ENCODE measurements at places on chromosomes 16 and 17. TPM values are rescaled to one million over a fixed set of nuclear protein-coding genes. Genes with fewer than 3 reads are reported as not detected.

DNA sequence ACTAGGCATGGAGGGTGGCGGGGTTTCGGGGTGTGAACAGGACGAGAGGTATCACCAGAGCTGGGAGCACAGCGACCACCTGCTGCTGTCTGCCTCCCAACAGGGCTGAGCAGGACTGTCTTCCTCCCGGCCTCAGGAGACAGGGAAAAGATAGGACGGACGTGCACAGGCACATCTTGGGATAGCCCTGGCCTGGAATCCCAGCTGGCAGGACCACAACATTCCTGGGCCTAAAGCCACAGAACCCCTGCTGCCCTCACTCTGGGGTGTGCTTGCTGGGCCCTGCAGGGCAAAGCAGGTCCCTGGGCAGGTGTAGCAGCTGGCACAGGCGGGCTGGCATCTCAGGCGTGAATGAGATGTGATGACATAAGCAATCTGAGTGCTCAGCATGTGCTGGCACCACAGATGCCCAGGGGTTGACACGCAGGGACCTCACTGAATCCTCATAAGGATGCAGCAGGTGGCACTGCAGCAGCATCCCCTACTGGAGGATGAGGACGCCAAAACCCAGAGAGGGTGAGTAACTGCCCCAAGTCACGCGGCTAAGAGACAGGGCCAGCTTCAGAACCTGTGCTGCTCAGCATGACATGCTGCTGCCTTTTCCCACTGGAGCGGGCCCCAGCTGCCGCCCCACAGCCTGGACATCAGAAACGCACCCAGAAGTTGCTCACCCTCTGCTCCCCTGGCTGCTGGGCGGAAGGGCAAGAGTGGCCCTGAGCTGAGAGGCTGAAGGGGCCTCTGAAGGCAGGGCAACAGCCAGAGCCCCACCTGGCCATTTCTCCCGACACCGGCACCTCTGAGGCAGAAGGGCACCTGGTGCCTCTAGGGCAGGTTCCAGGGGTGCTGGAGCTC lies 7.1 kb downstream of the CORO7 start:
- DNase-seq, result no peak

The SLC13A5 gene
- total RNA-seq, result not detected

- no peak for DNase-seq
These were observed 51.7 kb downstream of the CMC2 start for GRCh38 chr16:80954985-80955384.

The OTOP2 gene
- total RNA-seq, result not detected

DNA sequence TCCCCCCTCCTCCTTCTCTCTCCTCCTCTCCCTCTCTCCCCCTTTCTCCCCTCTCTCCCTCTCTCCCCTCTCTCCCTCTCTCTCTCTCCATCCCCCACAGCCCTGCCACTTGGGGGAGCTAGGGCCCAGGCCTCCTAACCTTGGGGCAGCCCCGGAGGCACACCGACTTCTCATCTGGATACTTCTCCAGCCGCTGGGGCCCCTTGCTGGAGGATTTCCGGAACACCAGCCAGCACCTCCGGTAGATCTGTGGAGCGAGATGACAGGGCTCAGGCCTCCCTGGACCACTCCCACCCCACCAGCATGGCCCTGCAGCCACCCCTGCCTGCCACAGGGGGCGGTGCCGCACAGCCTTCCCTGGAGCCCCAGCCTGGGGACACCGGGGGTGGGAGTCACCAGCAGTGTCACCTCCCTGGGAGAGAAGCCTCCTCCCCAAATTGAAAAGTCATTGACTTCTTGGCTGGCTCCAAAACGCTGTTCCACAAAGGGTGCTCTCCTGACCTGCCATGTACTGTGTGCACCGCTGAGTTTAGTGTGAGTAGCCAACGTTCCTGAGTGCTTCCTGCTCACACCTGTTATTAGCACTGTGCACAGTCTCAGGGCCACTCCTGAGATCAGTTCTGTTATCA lies 10.5 kb downstream of the DOK4 start:
- DNase-seq, result peak; percentile 46

GRCh38 chr17:80025796-80026195 lies 9.9 kb downstream of the TBC1D16 start:
- DNase-seq, result peak; percentile 36

- DNase-seq, result peak; percentile 98
These were observed 91.1 kb downstream of the RPA1 start for GRCh38 chr17:1920948-1921351.

The ADPRM gene
- 15.3 TPM for total RNA-seq

GRCh38 chr16:70151941-70152509 lies 21.6 kb upstream of the CLEC18C start:
- DNase-seq, result no peak

DNA sequence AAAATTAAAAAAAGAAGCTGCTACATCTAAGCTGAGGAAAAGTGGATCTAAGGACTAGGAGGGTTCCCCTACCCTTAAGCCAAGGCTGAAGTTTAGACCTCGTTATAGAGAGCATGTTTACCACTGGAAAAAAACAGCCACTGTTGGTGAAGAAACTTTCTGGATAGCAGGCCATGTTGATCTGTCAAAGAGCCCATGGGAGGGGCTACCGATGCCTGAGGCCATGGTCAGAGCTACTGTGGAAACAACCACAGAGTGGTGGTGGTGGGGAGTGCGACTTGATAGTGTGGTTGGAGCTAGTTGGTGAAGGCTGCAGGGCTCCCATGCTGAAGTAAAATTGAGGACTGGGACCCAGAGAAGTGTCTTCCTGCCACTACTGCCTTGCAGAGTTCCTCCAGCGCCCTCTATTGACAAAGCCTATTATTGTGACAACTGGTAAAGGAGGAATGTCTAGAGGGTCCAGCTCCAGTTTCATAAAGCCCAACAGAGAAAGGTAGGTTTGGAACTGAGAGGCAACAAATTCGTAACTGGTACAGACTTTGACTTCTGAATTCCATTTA lies 12.7 kb upstream of the FAM20A start:
- DNase-seq, result peak; percentile 30

The ANTKMT gene
- total RNA-seq, result 47.6 TPM

DNA sequence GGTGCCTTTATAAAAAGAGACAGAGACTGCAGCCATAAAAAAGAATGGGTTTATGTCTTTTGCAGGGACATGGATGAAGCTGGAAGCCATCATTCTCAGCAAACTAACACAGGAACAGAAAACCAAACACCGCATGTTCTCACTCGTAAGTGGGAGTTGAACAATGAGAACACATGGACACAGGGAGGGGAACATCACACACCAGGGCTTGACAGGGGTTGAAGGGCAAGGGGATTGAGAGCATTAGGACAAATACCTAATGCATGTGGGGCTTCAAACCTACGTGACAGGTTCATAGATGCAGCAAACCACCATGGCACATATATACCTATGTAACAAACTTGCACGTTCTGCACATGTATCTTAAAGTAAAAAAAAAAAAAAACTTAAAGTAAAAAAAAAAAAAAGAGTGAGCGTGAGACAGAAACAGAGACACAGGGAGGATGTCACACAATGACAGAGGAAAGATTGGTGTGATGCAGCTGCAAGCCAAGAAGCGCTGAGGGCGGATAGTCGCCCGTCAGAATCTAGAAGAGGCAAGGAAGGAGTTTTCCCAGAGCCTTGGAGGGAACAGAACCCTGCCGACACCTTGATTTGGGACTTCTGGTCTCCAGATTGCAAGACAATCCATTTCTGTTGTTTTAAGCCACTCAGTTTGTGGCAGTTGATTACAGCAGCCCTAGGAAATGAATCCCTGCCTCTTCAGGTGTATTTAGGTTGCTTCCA lies 27.4 kb upstream of the TNS4 start:
- DNase-seq, result no peak

The SALL1 gene
- not detected for total RNA-seq

DNA sequence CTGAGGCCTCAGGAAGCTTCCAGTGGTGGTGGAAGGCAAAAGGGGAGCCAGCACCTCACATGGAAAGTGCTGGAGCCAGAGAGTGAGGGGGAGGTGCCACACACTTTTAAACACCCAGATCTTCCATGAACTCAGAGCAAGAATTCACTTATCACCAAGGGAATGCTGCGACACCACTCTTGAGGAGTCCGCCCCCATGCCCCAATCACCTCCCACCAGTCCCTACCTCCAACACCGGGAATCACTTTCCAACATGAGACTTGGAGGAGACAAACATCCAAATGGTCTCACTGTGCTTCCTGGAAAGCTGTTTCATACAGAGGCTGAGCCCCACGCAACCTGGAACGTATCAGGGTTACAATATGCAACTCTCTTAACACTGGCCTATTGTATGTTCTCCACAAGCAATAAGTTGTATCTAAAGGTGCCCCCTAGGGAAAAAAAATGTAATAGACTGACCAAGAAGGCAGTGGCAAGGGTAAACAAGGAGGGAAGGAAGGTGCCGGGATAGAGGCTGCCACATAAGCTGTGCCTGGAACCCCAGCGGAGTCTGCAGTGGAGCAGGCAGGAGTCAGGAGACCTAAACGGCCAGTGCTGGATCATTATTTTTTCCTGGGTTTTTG lies 106.7 kb upstream of the FOXF1 start:
- no peak for DNase-seq

- DNase-seq, result peak; percentile 99
These were observed at the start of gene PER1 for GRCh38 chr17:8152112-8152775. Gene PER1 (minus strand): TSS chr17:8152404. CDS start chr17:8150706, 1,698 bp downstream.

- DNase-seq, result peak; percentile 21
These were observed 1.8 kb downstream of the TSPOAP1 start for GRCh38 chr17:58326609-58327362.

DNA sequence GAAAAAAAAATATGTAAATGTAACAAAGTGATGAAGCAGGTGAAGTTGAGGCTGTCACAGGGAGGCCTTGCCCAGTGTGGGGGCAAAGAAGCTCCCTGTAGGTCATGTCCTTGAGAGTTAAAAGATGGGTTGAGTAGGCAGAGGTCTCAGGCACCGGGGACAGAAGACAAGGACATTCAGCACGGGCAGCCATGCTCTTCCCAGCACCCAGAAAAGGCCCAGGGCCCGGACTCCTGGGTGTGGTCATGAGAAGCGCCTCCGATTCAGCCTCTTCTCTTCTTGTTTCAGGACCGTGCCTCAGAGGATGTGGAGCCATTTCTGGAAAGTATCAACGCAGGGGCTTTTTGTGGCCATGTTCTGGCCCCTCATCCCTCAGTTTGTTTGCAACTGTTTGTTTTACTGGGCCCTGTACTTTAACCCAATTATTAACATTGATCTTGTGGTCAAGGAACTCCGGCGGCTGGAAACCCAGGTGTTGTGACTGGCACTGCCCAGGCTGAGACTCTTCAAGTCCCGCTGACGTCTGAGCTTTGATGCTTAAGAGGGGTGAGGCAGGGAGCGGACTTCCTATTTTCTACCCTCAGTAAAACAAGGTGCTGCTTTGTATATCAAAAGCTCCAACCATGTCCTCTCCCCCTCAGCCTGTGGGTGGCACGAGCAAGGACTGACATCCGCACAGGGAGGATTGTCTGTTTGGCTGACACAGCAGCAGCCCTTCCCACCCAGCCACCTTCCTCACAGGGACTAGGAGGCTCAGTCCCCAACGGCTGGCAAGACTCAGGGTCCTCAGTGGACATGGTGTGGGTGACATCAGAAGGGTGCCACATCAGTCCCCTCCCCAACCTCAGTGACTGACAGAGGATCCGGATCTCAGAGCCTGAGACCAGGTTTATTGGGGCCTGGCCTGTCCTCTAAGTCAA lies 26.5 kb downstream of the PLA2G10 start:
- DNase-seq, result no peak

The RPUSD1 gene
- 69.3 TPM for total RNA-seq

GRCh38 chr16:31404353-31405064 lies 11.4 kb downstream of the ITGAD start:
- no peak for DNase-seq

- no peak for DNase-seq
These were observed 8.6 kb upstream of the METTL9 start for GRCh38 chr16:21590796-21591195.

The CDH3 gene
- total RNA-seq, result not detected

The MAF gene
- total RNA-seq, result not detected

The HOXB2 gene
- 8.9 TPM for total RNA-seq

The TSPOAP1 gene
- total RNA-seq, result not detected

DNA sequence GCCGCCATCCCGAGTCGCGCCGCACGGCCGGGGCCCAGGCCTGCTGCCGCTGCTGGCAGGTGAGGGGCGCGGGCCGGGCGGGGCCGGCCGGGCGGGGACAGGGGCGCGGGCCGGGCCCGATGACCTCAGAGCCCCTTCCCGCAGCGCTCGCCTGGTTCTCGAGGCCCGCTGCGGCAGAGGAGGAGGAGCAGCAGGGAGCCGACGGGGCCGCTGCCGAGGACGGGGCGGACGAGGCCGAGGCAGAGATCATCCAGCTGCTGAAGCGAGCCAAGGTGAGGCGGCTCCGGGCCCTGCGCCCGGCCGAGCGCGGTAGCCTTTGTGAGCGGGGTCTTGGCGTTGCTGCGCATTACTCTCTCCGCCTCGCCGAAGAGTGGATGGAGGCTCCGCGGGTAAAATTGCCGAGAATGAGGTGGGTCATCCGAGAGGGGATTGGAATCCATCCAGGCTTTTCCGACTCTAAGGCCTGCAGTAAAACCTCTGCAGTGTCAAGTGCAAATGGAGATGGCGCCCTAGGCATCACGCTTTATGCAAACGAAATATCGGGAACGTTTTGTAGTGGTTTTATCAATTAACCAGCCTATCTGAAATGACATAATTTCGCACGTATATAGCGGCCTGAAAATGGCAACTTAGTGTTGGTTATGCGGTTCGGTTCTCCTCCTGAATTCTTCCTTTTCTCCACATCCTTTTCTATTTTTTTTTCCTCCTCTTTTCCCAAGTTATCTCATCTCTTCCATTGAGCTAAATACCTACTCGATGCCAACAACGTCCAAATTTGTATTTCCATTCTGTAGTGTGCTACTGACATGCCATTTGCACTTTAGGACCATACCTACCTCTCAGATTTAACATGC lies 577 bp downstream of the TTC19 start:
- peak; percentile 28 for DNase-seq

The VKORC1 gene
- 121 TPM for total RNA-seq

The DNAH2 gene
- not detected for total RNA-seq

GRCh38 chr17:78484271-78485246 lies 92.6 kb downstream of the DNAH17 start:
- DNase-seq, result no peak

GRCh38 chr16:14608111-14608566 lies 21.9 kb downstream of the PARN start:
- no peak for DNase-seq

The BTBD17 gene
- not detected for total RNA-seq

GRCh38 chr17:29710891-29711418 lies 88.2 kb upstream of the CORO6 start:
- DNase-seq, result no peak

DNA sequence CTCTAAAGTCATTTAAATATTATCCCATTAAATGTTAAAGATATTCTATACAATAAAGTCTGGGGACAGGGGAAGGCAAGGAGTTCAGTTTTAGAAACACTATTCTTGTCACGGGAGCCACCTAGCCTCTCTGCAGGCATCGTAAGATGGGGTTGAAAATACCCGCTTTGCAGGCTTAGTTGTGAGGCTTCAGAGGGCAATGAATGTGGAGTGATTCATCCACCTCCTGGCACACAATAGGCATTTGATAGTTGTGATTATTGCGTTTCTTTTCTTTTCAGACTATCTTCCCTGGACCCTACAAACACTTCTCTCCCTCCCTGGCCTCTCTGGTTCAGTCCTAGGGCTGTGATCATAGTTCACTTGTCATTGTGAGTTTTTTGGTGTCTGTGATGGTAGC lies 19.6 kb downstream of the GLP2R start:
- DNase-seq, result no peak
